ENCODE measurements at places on chromosomes 12 and 14.

DNA sequence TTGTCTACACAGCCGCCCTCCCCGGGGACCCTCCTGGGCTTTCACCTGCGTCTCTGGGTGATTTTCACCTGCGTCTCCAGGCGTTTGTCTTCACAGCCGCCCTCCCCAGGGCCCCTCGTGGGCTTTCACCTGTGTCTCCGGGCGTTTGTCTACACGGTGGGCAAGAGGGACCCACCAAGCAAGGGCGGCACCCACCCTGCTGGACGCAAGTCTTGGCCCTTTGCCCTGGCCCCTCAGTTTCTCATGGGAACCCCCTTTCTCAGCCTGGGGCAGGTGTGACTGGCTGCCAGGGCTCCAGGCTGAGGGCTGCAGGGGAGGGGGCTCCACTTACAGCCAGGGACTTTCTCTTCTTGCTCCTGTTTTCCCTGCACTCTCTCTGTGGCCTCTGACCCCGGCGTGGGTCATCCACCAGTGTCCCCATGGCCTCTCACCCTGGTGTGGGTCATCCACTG lies 68.6 kb upstream of the GALNT9 start:
- DNase-seq, result no peak
- no peaks in the 10 kb centered on the region for H3K36me3 ChIP-seq
- H3K27ac ChIP-seq, result no peak overlapping the region
- no peak overlapping the region for H3K4me3 ChIP-seq
- H3K27me3 ChIP-seq, result peaks cover 100% of the 10 kb centered on the region

GRCh38 chr14:56996721-56997399 lies 186.6 kb upstream of the OTX2 start:
- H3K36me3 ChIP-seq, result no peaks in the 10 kb centered on the region
- H3K4me3 ChIP-seq, result no peak overlapping the region
- H3K4me1 ChIP-seq, result no peaks in the 10 kb centered on the region
- H3K27me3 ChIP-seq, result no peaks in the 10 kb centered on the region
- DNase-seq, result no peak
- H3K27ac ChIP-seq, result no peak overlapping the region

DNA sequence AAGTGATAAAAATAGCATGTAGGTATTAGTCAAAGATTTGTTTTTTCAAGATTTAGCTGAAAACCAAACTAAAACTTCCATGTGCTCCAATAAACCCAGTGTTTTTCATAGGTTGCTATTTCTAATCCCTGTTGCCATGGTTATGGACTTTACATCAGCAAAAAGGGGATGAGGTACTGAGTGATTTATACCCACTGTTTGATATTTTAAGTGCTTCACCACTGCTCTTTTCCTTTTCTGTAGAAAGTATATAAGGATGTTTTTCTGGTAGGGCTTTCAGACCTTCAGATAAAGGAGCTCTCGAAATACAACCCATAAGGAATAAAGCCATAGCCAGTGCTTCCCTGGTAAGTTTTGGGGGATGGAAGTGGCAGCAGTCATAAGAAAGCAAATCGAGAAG lies at the start of gene OTOGL:
Gene OTOGL, plus strand, starts transcription at position 279 of the 400 bp plus-strand sequence. CDS start 109,895 bp downstream, outside the sequence.
- no peaks in the 10 kb centered on the region for H3K4me1 ChIP-seq
- H3K36me3 ChIP-seq, result no peaks in the 10 kb centered on the region
- DNase-seq, result no peak

DNA sequence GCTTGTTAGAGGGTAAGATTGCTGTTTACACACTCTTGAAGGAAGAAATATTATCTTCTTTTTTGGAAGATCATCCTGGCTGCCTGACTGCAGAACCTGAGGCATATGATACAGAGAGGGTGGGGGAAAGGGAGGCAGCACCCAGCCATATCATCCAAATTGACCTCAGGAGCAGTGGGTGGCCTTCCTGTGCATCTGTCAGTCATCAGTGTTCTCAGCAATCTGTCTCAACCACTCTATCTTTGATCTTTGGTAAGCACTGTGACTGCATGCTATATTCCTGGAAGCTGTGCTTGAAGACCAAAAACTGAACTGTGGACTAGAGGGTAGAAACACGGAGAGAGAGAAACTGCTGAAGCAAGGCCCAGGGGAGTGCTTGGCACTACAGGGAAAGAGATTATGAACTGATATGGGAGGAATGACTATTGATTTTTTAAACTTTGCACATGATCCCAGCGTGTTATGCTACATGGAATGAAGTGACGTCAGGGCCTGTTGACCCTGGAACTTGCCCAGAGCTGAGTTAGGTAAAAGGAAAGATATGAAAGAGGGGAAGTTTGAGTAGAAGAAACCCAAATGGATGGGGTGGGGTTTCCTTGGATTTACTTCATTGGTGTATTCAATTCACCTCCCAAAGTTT lies 171.5 kb downstream of the ASCL1 start:
- H3K4me3 ChIP-seq, result no peak overlapping the region
- no peaks in the 10 kb centered on the region for H3K36me3 ChIP-seq
- H3K27ac ChIP-seq, result no peak overlapping the region
- no peak for DNase-seq
- H3K4me1 ChIP-seq, result no peaks in the 10 kb centered on the region

- H3K4me3 ChIP-seq, result no peak overlapping the region
- DNase-seq, result no peak
- H3K4me1 ChIP-seq, result no peaks in the 10 kb centered on the region
- H3K27ac ChIP-seq, result no peak overlapping the region
Measured at GRCh38 chr12:77429426-77429825, 364.1 kb upstream of the E2F7 start.

GRCh38 chr12:11545484-11546330 lies 103.8 kb upstream of the ETV6 start:
- H3K4me3 ChIP-seq, result no peak overlapping the region
- no peaks in the 10 kb centered on the region for H3K27me3 ChIP-seq
- no peak overlapping the region for H3K27ac ChIP-seq
- no peak for DNase-seq

GRCh38 chr12:75818863-75819262 lies 212.7 kb downstream of the PHLDA1 start:
- H3K27me3 ChIP-seq, result no peaks in the 10 kb centered on the region
- no peak overlapping the region for H3K27ac ChIP-seq
- no peaks in the 10 kb centered on the region for H3K4me1 ChIP-seq
- DNase-seq, result no peak

- no peak overlapping the region for H3K4me3 ChIP-seq
- H3K36me3 ChIP-seq, result no peaks in the 10 kb centered on the region
- H3K27ac ChIP-seq, result no peak overlapping the region
- no peak for DNase-seq
- H3K4me1 ChIP-seq, result peaks cover 7% of the 10 kb centered on the region
- H3K27me3 ChIP-seq, result no peaks in the 10 kb centered on the region
Measured at GRCh38 chr12:88468581-88468980, 111.7 kb downstream of the KITLG start.
